Uterus (tissue), 4 donors: ENCODE measurements at places on chromosomes 13 and 19. TPM values are rescaled to one million over a fixed set of nuclear protein-coding genes. Genes with fewer than 3 reads are reported as not detected.
A peak's percentile ranks its signal among the peaks of the same experiment; 100 is the strongest.

IGFL1 gene
- total RNA-seq: not detected

KLK3 gene
- not detected for total RNA-seq

CLC gene
- total RNA-seq: not detected

GRCh38 chr13:51821606-51822005, 17.6 kb upstream of the DHRS12 start:
- no peaks in the 10 kb centered on the region for H3K4me1 ChIP-seq
- no peaks in the 10 kb centered on the region for H3K27me3 ChIP-seq
- H3K27ac ChIP-seq: no peak overlapping the region
- H3K36me3 ChIP-seq: no peaks in the 10 kb centered on the region

DNA sequence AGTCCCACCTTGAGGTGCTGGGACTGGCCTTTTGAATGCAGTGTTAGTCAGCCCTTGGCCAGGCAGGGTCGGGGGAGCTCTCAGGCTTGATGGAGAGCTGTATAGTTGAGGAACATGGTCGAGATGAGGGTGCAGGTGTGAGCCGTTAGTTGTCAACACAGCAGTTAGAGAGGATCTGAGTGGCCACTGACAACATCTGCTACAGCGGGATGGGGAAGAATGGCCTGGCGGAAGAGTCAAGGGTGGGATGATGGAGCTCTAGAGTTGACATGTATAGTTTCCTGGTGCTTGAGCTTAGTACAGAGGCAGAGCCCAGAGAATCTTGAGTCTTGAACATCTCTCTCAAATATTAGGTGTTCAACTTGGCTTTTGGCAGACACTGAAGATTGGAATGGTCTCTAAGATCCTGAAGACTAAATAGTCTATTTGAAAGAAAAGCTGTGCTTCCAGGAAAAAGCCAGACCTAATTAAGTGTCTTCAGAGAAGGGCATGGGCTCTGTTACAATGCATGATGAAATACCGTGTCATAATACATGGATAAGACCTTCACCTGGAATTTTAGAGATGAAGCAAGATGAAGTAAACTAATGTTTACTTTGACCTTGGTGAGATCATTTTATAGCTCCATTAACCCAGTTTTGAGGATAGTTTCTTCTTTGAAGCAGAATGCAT, 9.7 kb downstream of the PCCA start:
- no peaks in the 10 kb centered on the region for H3K36me3 ChIP-seq
- H3K27me3 ChIP-seq: no peaks in the 10 kb centered on the region
- no peak overlapping the region for H3K4me3 ChIP-seq
- no peak for DNase-seq
- H3K4me1 ChIP-seq: peaks cover 5% of the 10 kb centered on the region

DNA sequence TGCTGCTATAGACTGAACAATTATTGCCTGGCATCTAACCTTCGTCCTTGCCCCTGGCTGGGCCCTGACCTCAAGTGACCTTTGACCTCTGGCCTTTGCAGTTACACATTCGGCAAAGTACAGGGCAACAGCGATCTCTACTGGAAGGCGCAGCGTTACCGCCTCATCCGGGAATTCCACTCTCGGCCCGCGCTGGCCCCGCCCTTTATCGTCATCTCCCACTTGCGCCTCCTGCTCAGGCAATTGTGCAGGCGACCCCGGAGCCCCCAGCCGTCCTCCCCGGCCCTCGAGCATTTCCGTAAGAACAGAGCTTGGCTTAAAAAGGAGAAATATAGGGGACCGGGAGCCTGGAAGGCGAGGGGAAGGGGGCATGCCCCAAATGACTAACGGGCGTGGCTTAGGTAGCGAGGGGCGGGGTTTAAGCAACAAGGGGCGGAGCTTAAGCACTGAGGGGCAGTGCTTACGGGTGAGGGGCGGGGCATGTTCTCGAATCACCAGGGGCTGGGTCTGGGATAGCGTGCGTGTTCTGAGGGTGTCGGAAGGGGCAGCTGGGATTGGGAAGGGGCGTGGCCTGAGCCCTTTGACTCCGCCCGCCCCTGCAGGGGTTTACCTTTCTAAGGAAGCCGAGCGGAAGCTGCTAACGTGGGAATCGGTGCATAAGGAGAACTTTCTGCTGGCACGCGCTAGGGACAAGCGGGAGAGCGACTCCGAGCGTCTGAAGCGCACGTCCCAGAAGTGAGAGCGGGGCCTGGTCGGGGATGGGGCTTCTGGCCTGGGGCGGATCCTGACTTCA, 52.7 kb downstream of the TRPM4 start:
- H3K4me3 ChIP-seq: no peak overlapping the region
- peak; percentile 32 for DNase-seq
- H3K27me3 ChIP-seq: no peaks in the 10 kb centered on the region
- no peak overlapping the region for H3K27ac ChIP-seq
- no peaks in the 10 kb centered on the region for H3K36me3 ChIP-seq
- H3K4me1 ChIP-seq: no peaks in the 10 kb centered on the region

GRCh38 chr19:43555185-43555770, 20.0 kb downstream of the XRCC1 start:
- no peaks in the 10 kb centered on the region for H3K27me3 ChIP-seq
- peak; percentile 49 for DNase-seq
- no peaks in the 10 kb centered on the region for H3K4me1 ChIP-seq
- no peak overlapping the region for H3K27ac ChIP-seq
- no peak overlapping the region for H3K4me3 ChIP-seq

DNA sequence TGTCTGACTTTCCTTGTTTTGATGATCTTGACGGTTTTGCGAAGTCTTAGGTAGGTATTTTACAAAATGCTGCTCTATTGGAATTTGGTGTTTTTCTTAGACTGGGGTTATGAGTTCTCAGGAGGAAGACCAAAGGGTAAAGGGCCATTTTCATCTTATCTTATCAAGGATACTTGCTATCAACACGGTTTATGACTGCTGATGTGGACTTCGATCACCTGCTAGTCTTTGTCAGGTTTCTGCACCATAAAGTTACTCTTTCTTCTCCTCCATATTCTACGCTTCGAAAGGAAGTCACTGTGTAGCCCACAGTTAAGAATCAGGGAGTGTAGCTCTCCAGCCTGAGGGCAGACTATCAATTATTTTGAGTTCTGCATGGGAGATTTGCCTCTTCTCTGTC, 7.4 kb upstream of the CEBPG start:
- H3K27me3 ChIP-seq: no peaks in the 10 kb centered on the region
- no peaks in the 10 kb centered on the region for H3K4me1 ChIP-seq
- no peak overlapping the region for H3K27ac ChIP-seq
- H3K4me3 ChIP-seq: no peak overlapping the region
- DNase-seq: no peak

DNA sequence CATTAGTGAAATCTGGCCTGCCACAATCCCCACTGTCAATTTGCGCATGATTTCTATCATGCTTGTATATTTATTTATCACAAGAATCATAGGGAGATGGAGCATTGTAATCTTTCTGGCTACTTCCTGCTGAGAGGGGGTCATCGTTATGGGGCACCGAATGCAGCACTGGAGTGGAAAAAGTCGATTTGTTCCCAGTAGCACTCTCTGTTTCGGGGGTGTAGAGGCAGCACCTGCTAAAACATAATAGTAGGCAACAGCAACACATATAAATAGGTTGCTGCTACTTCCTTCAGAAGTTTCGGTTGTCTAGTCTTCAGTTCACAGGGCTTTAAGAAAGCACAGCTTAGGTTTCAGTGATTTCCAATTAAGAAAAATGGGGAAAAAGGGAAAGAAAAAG, 23.4 kb upstream of the CEACAM21 start:
- peak overlapping the region; percentile 30 for H3K27ac ChIP-seq
- no peaks in the 10 kb centered on the region for H3K36me3 ChIP-seq
- no peaks in the 10 kb centered on the region for H3K4me1 ChIP-seq
- no peak overlapping the region for H3K4me3 ChIP-seq
- H3K27me3 ChIP-seq: no peaks in the 10 kb centered on the region

DNA sequence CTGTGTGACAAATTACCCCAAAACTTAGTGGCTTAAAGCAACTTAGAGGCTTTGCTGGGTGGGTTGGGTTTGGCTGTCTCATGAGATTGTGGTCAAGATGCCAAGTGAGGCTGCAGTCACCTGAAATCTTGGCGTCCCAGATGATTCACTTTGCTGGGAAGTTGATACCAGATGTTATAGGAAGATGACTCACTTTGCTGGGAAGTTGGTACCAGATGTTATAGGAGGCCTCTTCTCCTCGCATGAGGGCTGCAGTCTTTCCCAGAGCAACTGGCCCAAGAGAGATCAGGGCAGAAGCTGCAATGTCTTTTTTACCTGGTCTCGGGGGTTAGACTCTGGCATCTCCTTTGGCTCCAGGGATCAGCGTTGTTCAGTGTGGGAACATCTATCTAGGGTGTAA, 16.8 kb downstream of the TEX29 start:
- no peaks in the 10 kb centered on the region for H3K27me3 ChIP-seq
- H3K4me3 ChIP-seq: no peak overlapping the region
- no peak for DNase-seq
- no peaks in the 10 kb centered on the region for H3K36me3 ChIP-seq

DNA sequence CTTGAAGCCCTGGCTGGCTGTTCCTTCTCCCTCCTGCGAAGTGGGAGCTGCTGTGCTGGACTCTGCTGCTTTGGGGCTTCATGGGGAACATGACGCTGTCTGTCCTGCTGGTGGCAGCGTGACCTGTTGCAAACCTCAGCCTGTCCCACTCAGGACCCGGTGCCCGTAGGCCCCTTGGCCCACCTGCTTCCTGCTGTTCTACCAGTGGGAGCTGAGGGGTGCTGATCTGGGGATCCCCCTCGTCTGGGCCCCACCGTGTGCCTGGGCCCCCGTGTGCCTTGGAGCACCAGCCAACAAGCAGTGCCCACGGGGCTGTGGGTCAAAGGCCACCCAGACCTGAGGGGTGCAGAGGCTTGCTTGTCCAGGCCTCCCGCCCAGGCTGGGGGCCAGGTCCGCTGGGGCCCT, 5.3 kb downstream of the SPPL2B start:
- H3K27me3 ChIP-seq: no peaks in the 10 kb centered on the region
- H3K36me3 ChIP-seq: no peaks in the 10 kb centered on the region
- H3K4me3 ChIP-seq: no peak overlapping the region

VSTM2B gene
- not detected for total RNA-seq

ZNF724 gene
- total RNA-seq: 17.5 TPM

DNA sequence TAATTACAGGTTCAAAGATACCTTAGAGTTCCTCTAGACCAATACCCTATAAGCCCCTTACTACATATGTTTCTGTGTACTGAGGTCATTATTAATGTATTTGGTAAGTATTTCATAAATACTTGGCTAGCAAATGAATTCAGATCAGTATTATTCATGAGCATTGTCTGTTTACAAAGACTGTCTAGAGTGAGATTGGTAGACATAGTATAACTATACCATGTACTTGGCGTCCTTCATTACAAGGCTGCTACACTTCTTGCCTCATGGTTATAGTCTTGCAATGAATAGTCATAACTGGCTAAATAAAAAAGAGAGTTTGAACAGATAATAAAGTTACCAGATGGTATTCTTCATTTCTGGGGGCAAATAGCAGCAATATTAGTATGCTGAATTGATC, 12.1 kb downstream of the SETDB2 start:
- DNase-seq: no peak
- H3K27ac ChIP-seq: no peak overlapping the region

DNA sequence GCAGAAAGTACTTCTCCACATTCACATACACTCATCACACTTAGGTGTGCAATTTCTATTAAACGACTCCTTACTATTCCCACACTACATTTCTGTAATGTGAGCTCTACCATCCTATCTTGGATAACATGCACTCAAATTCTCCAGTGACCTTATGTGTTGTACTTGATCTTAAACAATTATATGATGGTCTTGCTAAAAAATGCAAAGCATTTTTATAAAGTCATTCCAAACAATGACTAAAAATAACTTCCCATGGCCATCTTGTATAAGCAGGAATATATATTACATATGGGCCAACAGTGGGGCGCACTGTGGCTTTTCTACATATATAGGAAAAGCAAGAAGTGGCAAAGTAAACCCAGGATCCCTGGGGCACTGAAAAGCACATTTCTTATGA, 155.5 kb downstream of the FLT1 start:
- H3K36me3 ChIP-seq: no peaks in the 10 kb centered on the region
- no peaks in the 10 kb centered on the region for H3K4me1 ChIP-seq
- no peak overlapping the region for H3K4me3 ChIP-seq
- DNase-seq: no peak

GPR12 gene
- total RNA-seq: not detected

AKAP8 gene
- 55.6 TPM for total RNA-seq

- no peak for DNase-seq
- H3K36me3 ChIP-seq: no peaks in the 10 kb centered on the region
- no peaks in the 10 kb centered on the region for H3K27me3 ChIP-seq
- no peak overlapping the region for H3K27ac ChIP-seq
These were observed 133.7 kb downstream of the RAP2A start for GRCh38 chr13:97567510-97568243.

PRSS57 gene
- total RNA-seq: not detected

GRCh38 chr19:10473192-10473591, 30.0 kb downstream of the KEAP1 start:
- no peaks in the 10 kb centered on the region for H3K36me3 ChIP-seq
- no peaks in the 10 kb centered on the region for H3K4me1 ChIP-seq
- no peak overlapping the region for H3K27ac ChIP-seq
- no peak for DNase-seq
- no peaks in the 10 kb centered on the region for H3K27me3 ChIP-seq
- no peak overlapping the region for H3K4me3 ChIP-seq

GRCh38 chr13:112331675-112332074, 44.5 kb upstream of the SPACA7 start:
- H3K27me3 ChIP-seq: no peaks in the 10 kb centered on the region
- no peaks in the 10 kb centered on the region for H3K4me1 ChIP-seq
- no peak overlapping the region for H3K4me3 ChIP-seq
- no peak for DNase-seq
- no peaks in the 10 kb centered on the region for H3K36me3 ChIP-seq
- H3K27ac ChIP-seq: no peak overlapping the region

DNA sequence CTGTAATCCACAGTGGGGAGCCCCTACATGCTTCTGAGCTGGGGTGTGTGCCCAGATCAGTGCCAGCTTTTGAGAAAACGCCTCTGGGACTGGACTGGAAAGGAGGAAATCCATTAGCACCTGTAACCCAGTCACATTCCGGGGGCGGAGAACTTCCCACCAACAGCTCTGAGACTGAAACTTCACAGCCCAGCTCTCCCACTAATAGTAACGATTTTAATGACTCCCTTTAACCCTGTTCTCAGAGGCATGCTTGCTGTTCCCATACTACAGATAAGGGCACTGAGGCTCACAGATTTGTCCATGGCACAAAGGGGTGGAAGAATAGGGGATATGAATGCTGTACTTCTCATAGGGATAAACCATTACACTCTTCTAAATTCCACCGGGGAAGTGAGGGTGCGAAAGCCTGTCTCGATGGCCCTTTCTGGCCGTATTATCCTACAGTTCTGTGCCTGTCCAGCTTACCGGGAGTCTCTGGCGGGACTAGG, 851 bp downstream of the FBXO46 start:
- peaks cover 4% of the 10 kb centered on the region for H3K4me1 ChIP-seq
- H3K27me3 ChIP-seq: no peaks in the 10 kb centered on the region
- DNase-seq: no peak
- H3K4me3 ChIP-seq: peak overlapping the region; percentile 89
- no peaks in the 10 kb centered on the region for H3K36me3 ChIP-seq

DNA sequence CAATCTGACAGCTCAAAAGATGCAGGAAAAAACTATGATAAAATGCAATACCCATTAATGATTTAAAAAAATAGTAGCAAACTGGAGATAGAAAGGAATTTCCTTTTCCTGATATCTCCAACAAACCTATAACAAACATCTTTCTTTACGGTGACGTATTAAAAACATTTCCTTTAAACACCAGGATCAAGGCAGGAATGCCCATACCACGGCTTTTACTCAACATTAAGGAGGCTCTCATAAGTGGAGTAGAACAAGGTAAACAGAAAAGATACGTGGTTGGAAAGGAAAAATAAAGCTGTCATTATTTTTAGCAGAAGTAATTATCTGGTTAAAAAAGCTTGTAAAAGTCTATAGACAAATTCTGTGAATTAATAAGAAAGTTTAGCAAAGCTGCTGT, 61.1 kb downstream of the MIPEP start:
- no peak overlapping the region for H3K4me3 ChIP-seq
- no peak overlapping the region for H3K27ac ChIP-seq
- H3K27me3 ChIP-seq: no peaks in the 10 kb centered on the region
- no peaks in the 10 kb centered on the region for H3K36me3 ChIP-seq
